ENCODE measurements at places on chromosomes 5 and 9.
A peak's percentile ranks its signal among the peaks of the same experiment; 100 is the strongest.

DNA sequence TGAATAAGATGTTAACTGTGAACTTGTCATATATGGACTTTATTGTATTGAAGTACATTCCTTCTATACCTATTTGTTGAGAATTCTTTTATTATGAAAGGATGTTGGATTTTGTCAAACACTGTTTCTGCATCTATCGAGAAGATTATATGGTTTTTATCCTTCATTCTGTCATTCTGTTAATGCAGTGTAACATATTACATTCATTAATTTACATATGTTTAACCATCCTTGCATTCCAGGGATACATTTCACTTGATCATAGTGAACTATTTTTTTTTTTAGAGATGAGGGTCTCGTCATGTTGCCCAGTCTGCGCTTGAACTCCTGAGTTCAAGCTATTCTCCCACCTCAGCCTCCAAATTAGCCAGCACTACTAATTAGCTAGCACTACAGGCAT lies 48.4 kb downstream of the F2R start:
- DNase-seq = no peak
- H3K4me3 ChIP-seq = no peak overlapping the region
- no peak overlapping the region for H3K27ac ChIP-seq
- H3K27me3 ChIP-seq = no peaks in the 10 kb centered on the region
- H3K4me1 ChIP-seq = no peaks in the 10 kb centered on the region

- H3K4me3 ChIP-seq = no peak overlapping the region
- no peaks in the 10 kb centered on the region for H3K27me3 ChIP-seq
- H3K4me1 ChIP-seq = no peaks in the 10 kb centered on the region
- no peak for DNase-seq
- no peak overlapping the region for H3K27ac ChIP-seq
- H3K36me3 ChIP-seq = no peaks in the 10 kb centered on the region
These were observed 84.5 kb downstream of the RFX3 start for GRCh38 chr9:3441197-3441816.

GRCh38 chr5:121949885-121950284 lies 11.9 kb upstream of the SRFBP1 start:
- no peak for DNase-seq
- no peaks in the 10 kb centered on the region for H3K27me3 ChIP-seq
- H3K4me3 ChIP-seq = no peak overlapping the region

GRCh38 chr5:16391858-16392649 lies 73.5 kb downstream of the ZNF622 start:
- H3K36me3 ChIP-seq = no peaks in the 10 kb centered on the region
- H3K4me3 ChIP-seq = no peak overlapping the region
- H3K27ac ChIP-seq = no peak overlapping the region
- no peaks in the 10 kb centered on the region for H3K27me3 ChIP-seq
- no peaks in the 10 kb centered on the region for H3K4me1 ChIP-seq

GRCh38 chr9:72763022-72763421 lies 189.8 kb downstream of the ALDH1A1 start:
- no peaks in the 10 kb centered on the region for H3K27me3 ChIP-seq
- no peak overlapping the region for H3K4me3 ChIP-seq
- H3K27ac ChIP-seq = no peak overlapping the region
- H3K36me3 ChIP-seq = no peaks in the 10 kb centered on the region

- peak overlapping the region; percentile 2 for H3K27ac ChIP-seq
- DNase-seq = no peak
These were observed 73.9 kb downstream of the VAV2 start for GRCh38 chr9:133918111-133918813.

GRCh38 chr5:61906820-61907219 lies 399.2 kb upstream of the KIF2A start:
- H3K27me3 ChIP-seq = no peaks in the 10 kb centered on the region
- H3K4me1 ChIP-seq = no peaks in the 10 kb centered on the region
- no peak overlapping the region for H3K4me3 ChIP-seq
- DNase-seq = no peak
- no peak overlapping the region for H3K27ac ChIP-seq

GRCh38 chr9:124444166-124444565 lies 6.1 kb upstream of the ADGRD2 start:
- no peaks in the 10 kb centered on the region for H3K36me3 ChIP-seq
- H3K4me1 ChIP-seq = no peaks in the 10 kb centered on the region
- H3K27ac ChIP-seq = no peak overlapping the region
- no peak for DNase-seq

GRCh38 chr9:95783426-95783975 lies 92.0 kb upstream of the ERCC6L2 start:
- DNase-seq = no peak
- H3K27ac ChIP-seq = no peak overlapping the region
- no peak overlapping the region for H3K4me3 ChIP-seq
- no peaks in the 10 kb centered on the region for H3K36me3 ChIP-seq
- no peaks in the 10 kb centered on the region for H3K27me3 ChIP-seq

DNA sequence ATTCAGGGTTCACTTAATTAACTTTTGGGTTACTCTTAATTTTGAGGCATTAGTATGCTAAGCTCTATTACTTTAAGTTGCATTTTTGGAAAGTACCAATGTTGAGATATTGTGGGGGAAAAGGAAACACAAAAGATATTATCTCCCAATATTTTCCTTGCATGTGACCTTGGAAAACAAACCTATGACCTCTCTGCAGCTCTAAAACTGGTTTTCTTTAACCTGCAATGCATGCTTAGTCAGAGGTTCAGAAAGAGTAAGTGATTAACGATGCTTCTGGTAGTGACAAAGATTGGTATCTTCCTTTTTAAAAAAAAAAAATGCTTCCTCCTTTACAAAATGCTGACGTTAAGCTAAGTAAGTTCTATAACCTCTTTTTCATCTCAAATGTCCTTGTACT lies 44.9 kb upstream of the CDH18 start:
- DNase-seq = no peak
- H3K36me3 ChIP-seq = no peaks in the 10 kb centered on the region
- no peaks in the 10 kb centered on the region for H3K27me3 ChIP-seq
- no peak overlapping the region for H3K27ac ChIP-seq

DNA sequence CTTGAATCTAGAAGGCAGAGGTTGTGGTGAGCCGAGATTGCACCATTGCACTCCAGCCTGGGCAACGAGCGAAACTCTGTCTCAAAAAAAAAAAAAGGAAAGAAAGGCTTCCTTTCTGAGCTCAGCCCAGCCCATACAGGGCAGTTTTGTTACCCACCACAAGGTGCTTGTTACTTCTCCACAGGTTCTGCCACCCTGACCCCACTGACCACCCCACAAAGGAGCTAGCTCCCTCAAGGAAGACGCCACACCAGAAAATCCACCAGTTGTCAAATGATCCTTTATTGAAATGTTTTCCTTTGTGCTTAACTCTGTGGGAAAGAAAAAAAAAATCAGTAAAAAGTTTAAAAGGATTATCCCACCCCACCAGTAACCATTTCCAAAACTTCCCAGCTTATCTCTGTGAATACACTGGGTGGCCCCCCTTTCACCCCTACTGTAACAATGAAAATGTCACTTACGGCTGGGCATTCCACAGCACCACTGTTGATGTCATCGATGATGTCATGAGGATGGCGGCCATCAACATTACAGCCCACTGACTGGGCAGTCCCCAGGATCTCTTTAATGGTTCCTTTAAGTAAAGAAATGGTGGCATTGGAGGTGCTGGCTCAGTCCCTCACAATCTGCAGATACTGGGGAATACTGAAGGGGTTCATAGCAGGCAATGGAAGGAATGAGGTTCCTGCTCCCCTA lies 3.6 kb downstream of the RPL12 start:
- H3K4me3 ChIP-seq = no peak overlapping the region
- no peaks in the 10 kb centered on the region for H3K27me3 ChIP-seq
- peaks cover 32% of the 10 kb centered on the region for H3K4me1 ChIP-seq
- H3K27ac ChIP-seq = no peak overlapping the region
- H3K36me3 ChIP-seq = no peaks in the 10 kb centered on the region
- DNase-seq = no peak

- no peak overlapping the region for H3K27ac ChIP-seq
- H3K4me1 ChIP-seq = no peaks in the 10 kb centered on the region
- H3K4me3 ChIP-seq = no peak overlapping the region
- no peaks in the 10 kb centered on the region for H3K27me3 ChIP-seq
- no peaks in the 10 kb centered on the region for H3K36me3 ChIP-seq
These were observed 235.7 kb downstream of the CDK5RAP2 start for GRCh38 chr9:120344230-120344629.

- no peak for DNase-seq
- no peaks in the 10 kb centered on the region for H3K27me3 ChIP-seq
- no peaks in the 10 kb centered on the region for H3K36me3 ChIP-seq
- peak overlapping the region; percentile 2 for H3K27ac ChIP-seq
- H3K4me1 ChIP-seq = peaks cover 14% of the 10 kb centered on the region
- no peak overlapping the region for H3K4me3 ChIP-seq
These were observed 109.3 kb downstream of the MUSK start for GRCh38 chr9:110777876-110778215.

DNA sequence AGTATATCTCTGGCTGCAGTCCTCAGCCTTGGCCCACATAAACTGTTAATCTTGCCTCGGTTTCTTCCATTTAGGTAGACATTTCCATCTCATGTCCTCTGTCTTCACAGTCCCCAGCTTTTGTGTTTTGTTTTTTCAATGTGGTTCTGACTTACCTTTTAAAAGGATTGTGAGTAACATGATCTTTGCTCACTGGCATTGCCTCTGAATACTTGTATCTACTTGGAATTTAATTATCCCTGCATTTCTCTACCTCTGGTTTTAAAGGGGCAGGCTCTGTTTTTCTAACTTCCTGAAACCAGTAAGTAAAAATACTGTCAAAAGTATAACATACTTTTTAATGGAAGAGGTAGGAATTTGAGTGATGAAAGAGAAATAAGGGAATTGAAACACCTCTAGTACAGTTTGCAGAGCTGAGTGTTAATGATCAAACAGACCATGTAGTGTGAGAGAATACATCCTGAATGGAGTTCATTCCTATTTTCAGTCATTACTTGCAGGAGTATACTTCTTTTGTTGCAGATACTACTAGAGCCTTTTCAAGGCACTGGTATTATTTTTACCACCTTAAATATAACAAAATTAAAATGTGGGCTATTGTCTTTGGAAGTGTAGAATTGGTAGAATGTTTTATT lies 62.6 kb downstream of the MTREX start:
- DNase-seq = no peak
- H3K36me3 ChIP-seq = peaks cover 37% of the 10 kb centered on the region
- H3K27me3 ChIP-seq = no peaks in the 10 kb centered on the region
- H3K4me3 ChIP-seq = no peak overlapping the region
- H3K27ac ChIP-seq = no peak overlapping the region

- H3K27me3 ChIP-seq = no peaks in the 10 kb centered on the region
- no peak for DNase-seq
These were observed 55.8 kb downstream of the GNAQ start for GRCh38 chr9:77975806-77976205.

DNA sequence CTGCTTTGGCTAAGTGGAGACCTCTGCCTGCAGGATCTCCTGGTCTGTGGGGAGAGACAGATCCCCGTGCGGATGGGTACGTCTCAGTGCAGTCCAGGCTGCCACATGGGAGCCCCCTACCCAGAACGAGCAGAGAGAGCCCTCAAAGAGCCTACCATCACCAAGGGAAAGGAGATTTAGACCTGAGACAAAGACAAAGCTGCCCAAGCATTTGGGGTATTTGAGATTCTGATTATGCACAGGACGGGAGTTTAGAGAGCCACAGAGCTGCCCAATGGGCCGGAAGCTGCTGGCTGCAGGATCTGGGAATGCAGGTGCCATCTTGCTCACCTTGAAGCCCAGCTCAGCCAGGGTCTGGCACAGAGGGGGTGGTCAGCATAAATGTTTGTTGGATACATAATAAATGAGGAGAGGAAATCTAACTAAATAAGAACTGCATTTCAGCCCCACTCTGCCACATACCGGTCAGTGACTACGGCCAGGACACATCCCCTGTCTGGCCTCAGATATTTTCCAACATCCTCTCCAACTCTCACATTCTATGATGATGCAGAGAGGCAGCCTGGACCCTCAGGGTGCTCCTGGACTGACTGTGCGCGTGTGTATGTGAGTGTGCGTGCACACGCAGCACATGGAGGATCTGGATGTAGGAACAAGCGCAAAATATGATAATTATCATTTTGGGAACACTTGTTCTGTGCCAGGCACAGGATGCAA lies 157.8 kb downstream of the FGF18 start:
- DNase-seq = peak; percentile 46
- no peak overlapping the region for H3K27ac ChIP-seq
- peaks cover 33% of the 10 kb centered on the region for H3K4me1 ChIP-seq
- no peaks in the 10 kb centered on the region for H3K27me3 ChIP-seq
- no peaks in the 10 kb centered on the region for H3K36me3 ChIP-seq

- H3K4me1 ChIP-seq = no peaks in the 10 kb centered on the region
- H3K36me3 ChIP-seq = no peaks in the 10 kb centered on the region
- H3K4me3 ChIP-seq = no peak overlapping the region
- H3K27ac ChIP-seq = no peak overlapping the region
These were observed 428.8 kb downstream of the ARHGEF28 start for GRCh38 chr5:74054641-74055421.

DNA sequence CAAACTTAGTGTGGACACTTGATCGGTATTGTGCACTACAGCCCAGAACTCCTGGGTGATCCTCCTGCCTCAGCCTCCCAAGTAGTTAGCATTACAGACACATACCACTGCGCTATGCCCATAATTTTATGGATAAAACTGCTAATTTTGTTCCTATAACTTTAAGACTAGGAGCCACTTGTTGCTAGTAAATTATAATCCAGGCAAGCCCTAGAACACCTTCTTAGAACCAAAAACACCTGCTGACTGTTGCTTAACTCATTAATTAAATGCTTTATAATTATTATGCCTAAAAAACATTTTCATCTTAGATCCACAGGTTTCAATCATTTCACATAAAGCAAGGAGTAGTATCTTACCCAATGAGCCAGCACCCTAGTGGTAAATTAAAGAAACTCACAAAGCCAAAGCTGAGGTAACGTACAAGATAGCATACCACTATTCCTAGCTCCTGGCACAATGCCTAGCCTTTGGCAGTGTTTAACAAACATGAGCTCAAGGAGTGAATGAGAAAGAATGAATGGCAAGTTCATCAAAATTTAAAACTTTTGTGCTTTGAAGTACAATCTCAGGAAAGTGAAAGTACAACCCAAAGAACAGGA lies 5.4 kb downstream of the MRPS27 start:
- no peak overlapping the region for H3K4me3 ChIP-seq
- H3K27ac ChIP-seq = no peak overlapping the region
- no peaks in the 10 kb centered on the region for H3K36me3 ChIP-seq

- H3K36me3 ChIP-seq = no peaks in the 10 kb centered on the region
- DNase-seq = no peak
- H3K4me1 ChIP-seq = peaks cover 7% of the 10 kb centered on the region
- no peak overlapping the region for H3K4me3 ChIP-seq
- H3K27me3 ChIP-seq = no peaks in the 10 kb centered on the region
These were observed 84.5 kb upstream of the SLC12A2 start for GRCh38 chr5:127998950-127999615.

- H3K4me3 ChIP-seq = no peak overlapping the region
- no peaks in the 10 kb centered on the region for H3K4me1 ChIP-seq
- H3K27ac ChIP-seq = no peak overlapping the region
- no peaks in the 10 kb centered on the region for H3K36me3 ChIP-seq
These were observed 53.6 kb downstream of the RASGEF1C start for GRCh38 chr5:180155365-180155926.

DNA sequence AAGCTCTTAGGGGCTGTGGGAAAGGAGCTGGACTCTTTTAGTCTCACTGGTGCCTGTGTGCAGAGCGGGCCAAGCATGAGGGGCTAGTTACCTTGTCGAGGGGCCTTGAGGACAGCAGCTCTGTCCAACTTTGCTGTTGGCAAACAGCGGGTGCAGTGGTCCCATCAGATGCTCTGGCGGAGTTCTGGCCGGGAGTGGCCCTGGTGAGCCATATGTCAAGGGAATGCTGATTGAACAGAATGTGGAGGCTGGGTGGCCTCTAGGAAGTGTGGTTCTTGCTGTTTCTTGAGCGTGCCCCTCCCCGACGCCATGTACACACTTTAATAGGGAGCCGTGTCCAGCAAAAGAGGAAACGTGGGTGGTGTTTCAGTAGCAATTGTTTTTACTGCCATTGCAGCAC lies 3.6 kb upstream of the ADAMTS2 start:
- no peak overlapping the region for H3K27ac ChIP-seq
- H3K4me1 ChIP-seq = peaks cover 14% of the 10 kb centered on the region
- DNase-seq = no peak
- no peaks in the 10 kb centered on the region for H3K27me3 ChIP-seq

Data from vagina (tissue), 2 donors.